A549 treated with ZK216348 at 1 μM for 4 hours (cell line): ENCODE measurements at places on chromosomes 3 and 15. TPM values are rescaled to one million over a fixed set of nuclear protein-coding genes. Genes with fewer than 3 reads are reported as not detected.

Gene GJD2
- not detected in 5 replicates for total RNA-seq

Gene GPR156
- total RNA-seq: 0.34 to 0.47 TPM (median 0.34 TPM) in 5 replicates

Gene KLHL40
- not detected in 5 replicates for total RNA-seq

Gene ARPP21
- 0.07 to 0.13 TPM (median 0.07 TPM) in 3 of 5 replicates, not detected in the others for total RNA-seq

Gene TM6SF1
- total RNA-seq: 0.11 to 0.13 TPM in 2 of 5 replicates, not detected in the others

Gene SLC24A5
- total RNA-seq: not detected in 5 replicates

Gene SLC9C1
- total RNA-seq: not detected in 5 replicates

Gene NAA50
- total RNA-seq: 102 to 178 TPM (median 151 TPM) in 5 replicates

Gene INTS14
- 42.4 to 44.8 TPM (median 43.8 TPM) in 5 replicates for total RNA-seq

Gene TRPM1
- not detected in 5 replicates for total RNA-seq

Gene IL16
- 0.24 TPM in 1 of 5 replicates, not detected in the others for total RNA-seq

Gene SEMA6D
- not detected in 5 replicates for total RNA-seq

Gene DGKG
- total RNA-seq: 7.6 to 16.1 TPM (median 9.5 TPM) in 5 replicates

Gene TERC
- not detected in 5 replicates for total RNA-seq

Gene GRK7
- not detected in 5 replicates for total RNA-seq

Gene RASGRF1
- total RNA-seq: 0.32 to 1.9 TPM (median 0.54 TPM) in 5 replicates

Gene RTP3
- total RNA-seq: not detected in 5 replicates

Gene GAP43
- total RNA-seq: not detected in 5 replicates

Gene CNTN4
- not detected in 5 replicates for total RNA-seq

Gene EPHA3
- not detected in 5 replicates for total RNA-seq

Gene CFAP92
- 0.11 TPM in 1 of 5 replicates, not detected in the others for total RNA-seq

Gene CLDN16
- 0.07 to 0.34 TPM in 2 of 5 replicates, not detected in the others for total RNA-seq

Gene UROC1
- not detected in 5 replicates for total RNA-seq

Gene SLC2A2
- total RNA-seq: not detected in 5 replicates

Gene CLEC3B
- total RNA-seq: 0.22 TPM in 1 of 5 replicates, not detected in the others

Gene MOBP
- total RNA-seq: 0.15 to 0.36 TPM in 2 of 5 replicates, not detected in the others

Gene GRM7
- total RNA-seq: not detected in 5 replicates

Gene IL12A
- total RNA-seq: 0.94 to 2.0 TPM (median 1.0 TPM) in 5 replicates

Gene SEMA3G
- total RNA-seq: 0.07 to 0.15 TPM (median 0.12 TPM) in 5 replicates

Gene SCAMP5
- total RNA-seq: 9.3 to 13.3 TPM (median 11.7 TPM) in 5 replicates

Gene OSBPL10
- 15.5 to 21.7 TPM (median 18.9 TPM) in 5 replicates for total RNA-seq

Gene TMCO5A
- total RNA-seq: not detected in 5 replicates

Gene NGLY1
- total RNA-seq: 17.9 to 25.1 TPM (median 19.6 TPM) in 5 replicates

Gene SLITRK3
- not detected in 5 replicates for total RNA-seq

Gene CEP97
- 2.8 to 6.6 TPM (median 5.9 TPM) in 5 replicates for total RNA-seq

Gene LMAN1L
- not detected in 5 replicates for total RNA-seq

Gene SERP1
- 50.6 to 126 TPM (median 102 TPM) in 5 replicates for total RNA-seq

Gene SLC38A3
- total RNA-seq: 0.20 TPM in 1 of 5 replicates, not detected in the others

Gene CCDC39
- total RNA-seq: not detected in 5 replicates

Gene PRTG
- 7.3 to 10.5 TPM (median 9.9 TPM) in 5 replicates for total RNA-seq

Gene EBLN2
- 0.23 to 0.56 TPM (median 0.42 TPM) in 5 replicates for total RNA-seq

Gene SELENOT
- total RNA-seq: 94.0 to 111 TPM (median 107 TPM) in 5 replicates

Gene ERICH6
- not detected in 5 replicates for total RNA-seq

Gene HOMER2
- 15.2 to 19.3 TPM (median 15.5 TPM) in 5 replicates for total RNA-seq

Gene TMC3
- total RNA-seq: not detected in 5 replicates

Gene ZNF502
- total RNA-seq: 1.6 to 2.5 TPM (median 2.1 TPM) in 5 replicates

Gene TAMM41
- 26.2 to 31.5 TPM (median 29.0 TPM) in 5 replicates for total RNA-seq

Gene TMEM212
- not detected in 5 replicates for total RNA-seq

Gene DUOXA2
- not detected in 5 replicates for total RNA-seq

Gene MESP2
- 0.44 to 0.95 TPM (median 0.65 TPM) in 4 of 5 replicates, not detected in the other for total RNA-seq

Gene TEX55
- total RNA-seq: not detected in 5 replicates

Gene GPR62
- total RNA-seq: not detected in 5 replicates

Gene PEX5L
- not detected in 5 replicates for total RNA-seq

Gene CCDC33
- 5.7 to 8.6 TPM (median 7.2 TPM) in 5 replicates for total RNA-seq

Gene LRRC31
- total RNA-seq: not detected in 5 replicates

Gene BCHE
- 0.50 to 0.87 TPM (median 0.74 TPM) in 5 replicates for total RNA-seq

Gene CCRL2
- total RNA-seq: 0.14 to 0.42 TPM (median 0.16 TPM) in 3 of 5 replicates, not detected in the others
